ENCODE measurements at places on chromosomes 4 and X.

DNA sequence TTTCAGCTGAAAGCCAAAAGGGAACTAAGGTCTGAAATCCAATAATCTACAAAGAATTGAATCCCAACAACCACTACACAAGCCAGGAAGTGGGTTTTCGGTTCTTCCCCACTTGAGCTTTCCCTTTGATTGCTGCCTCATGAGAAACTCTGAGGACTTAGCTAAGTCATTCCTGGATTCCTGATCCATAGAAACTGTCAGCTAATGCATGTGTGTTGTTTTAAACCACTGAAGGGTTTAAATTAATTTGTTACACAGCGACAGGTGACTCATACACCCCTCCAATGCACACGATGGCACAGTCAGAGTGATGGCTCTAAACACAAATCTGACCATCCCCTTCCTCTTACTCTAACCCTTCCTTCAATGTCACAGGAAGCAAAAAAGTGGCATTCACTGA, 282.9 kb downstream of the RAB28 start:
- no peak for DNase-seq

- DNase-seq, result no peak
These were observed 171.1 kb downstream of the LARP7 start for GRCh38 chr4:112808001-112808400.

DNA sequence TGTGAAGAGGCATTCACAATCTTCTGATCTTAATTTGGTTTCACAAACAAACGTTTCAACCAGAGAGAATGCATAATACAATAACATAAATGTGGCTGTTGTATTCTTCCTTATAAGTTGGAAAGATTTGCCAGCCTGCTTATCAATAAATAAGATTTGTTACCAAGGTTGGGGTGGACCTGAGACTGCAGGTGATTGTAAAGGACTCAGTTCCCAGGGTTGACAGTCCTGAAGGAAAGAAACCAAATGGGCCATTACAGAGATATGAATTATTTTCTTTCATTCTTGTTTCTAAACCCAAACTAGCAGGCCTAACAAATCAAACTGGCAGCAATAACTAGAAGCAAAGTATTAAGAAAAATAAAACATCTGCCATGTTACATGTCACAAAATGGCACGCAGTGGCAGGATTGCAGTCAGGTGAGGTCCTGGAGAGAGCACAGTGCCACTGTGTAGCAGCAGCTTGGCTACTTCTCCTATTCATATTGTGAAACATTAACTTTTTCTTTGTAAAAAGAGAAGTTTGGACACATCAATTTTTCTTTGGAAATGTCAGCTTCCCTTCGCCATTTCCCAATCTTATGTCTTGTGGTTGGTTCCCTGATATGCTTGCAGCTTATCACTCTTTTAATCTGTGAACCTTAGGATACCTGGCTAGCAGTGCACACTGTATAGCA, 133.8 kb upstream of the EMCN start:
- DNase-seq, result no peak

- no peak for DNase-seq
These were observed 139.3 kb downstream of the TLL1 start for GRCh38 chr4:166012129-166013030.

- no peak for DNase-seq
These were observed 62.7 kb upstream of the GPC4 start for GRCh38 chrX:133477986-133478385.

DNA sequence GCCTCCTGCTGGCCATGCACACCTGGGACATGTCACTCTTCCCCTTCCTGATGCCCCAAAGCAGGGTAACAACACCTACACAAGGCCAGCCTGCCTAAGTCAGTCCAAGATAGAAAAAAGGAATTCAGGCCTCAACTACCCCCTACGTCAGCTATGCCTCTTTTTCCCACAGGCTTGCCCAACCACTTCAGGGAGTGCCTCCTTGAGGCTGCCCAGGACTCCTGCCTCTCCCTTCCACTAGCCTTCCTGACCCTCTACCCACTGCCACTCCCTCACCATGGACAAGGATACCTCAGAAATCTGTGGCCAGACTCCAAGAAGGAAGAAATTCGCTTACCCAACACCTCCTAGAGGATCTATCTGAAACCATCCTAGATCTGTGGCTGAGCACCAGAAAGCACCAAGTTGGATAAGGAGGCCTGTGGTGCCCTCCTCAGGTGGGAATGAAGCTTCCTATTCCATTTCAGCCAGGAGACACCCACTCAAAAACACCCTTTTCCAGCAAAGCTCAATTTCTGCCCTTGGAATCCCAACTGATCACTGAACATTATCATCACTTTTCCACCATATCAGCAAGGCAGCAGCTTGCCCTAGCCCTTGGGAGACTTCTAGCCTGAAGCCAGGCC, 1.8 kb downstream of the KDM5C start:
- DNase-seq, result no peak

DNA sequence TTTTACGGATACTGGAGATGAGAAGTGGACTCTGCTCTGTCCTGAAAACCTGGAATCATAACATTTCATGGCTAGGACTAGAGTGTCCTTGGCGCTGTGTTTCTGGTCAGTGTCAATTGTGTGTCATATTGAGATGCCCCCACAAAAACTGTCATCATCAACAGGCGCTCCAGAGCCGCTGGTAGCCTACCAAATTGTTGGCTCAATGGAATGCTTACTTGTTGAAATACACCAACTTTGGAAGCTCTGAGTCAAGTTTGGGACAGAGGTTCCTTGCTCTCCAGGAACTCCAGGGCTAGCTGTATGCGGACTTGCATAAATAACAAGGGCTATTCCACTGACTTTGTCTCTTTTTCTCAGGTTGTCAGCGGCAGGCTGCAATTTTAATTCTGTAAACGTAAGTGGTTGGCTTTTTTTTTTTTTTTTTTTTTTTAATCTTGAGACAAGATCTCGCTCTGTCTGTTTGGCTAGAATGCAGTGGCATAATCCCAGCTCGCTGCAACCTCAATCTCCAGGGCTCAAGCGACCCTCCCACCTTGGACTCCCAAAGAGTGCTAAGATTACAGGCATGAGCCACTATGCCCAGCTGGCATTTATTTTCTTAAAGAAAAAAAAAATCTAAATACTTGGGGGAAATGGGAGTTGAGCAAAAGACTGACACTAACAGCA, 871 bp upstream of the HPGD start:
- no peak for DNase-seq

DNA sequence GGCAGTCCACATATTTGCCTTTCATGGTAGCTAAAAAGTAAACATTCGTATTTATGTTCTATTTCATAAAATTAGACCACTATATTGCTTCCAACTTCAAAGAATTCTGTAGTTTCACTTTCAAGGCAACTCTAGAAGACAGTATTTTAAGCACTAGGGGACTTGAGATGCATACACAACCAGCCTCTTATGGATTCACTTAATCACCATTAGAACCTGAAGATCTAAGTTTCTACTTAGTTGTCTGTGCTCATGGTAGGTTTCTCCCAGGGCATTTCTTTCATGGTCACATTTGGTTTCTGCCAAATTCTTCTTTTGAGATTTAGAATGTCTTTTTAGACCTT, 209.9 kb upstream of the HCCS start:
- DNase-seq, result no peak

GRCh38 chrX:15815779-15816437, 25.6 kb downstream of the ZRSR2 start:
- peak; percentile 67 for DNase-seq

Data from CD4-positive, CD25-positive, alpha-beta regulatory T cell (primary cell).